G401 (cell line): ENCODE measurements at places on chromosomes 12 and 14.

DNA sequence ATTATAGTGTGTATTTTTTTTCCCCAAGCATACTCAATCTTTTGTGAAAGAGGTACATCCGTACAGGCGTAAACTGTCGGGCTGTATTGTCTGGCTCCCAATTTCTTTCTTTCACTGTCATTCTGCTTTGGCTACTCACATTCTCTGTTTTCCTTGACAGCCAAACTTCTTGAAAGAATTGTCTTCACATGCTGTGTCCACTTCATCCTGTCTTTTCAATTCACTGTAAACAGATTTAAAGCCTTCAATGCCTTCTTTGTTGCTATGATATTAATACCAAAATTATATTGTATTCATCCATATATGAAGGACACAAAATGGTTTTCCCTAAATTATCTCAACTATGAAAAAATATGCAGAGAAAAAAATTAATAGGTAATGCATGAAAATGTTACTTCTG lies 6.0 kb upstream of the ATP23 start:
- DNase-seq, result no peak

GRCh38 chr12:90292183-90292582 lies 583.5 kb upstream of the ATP2B1 start:
- DNase-seq, result no peak

GRCh38 chr14:23929136-23929535 lies 24.4 kb upstream of the DHRS4 start:
- DNase-seq, result no peak

DNA sequence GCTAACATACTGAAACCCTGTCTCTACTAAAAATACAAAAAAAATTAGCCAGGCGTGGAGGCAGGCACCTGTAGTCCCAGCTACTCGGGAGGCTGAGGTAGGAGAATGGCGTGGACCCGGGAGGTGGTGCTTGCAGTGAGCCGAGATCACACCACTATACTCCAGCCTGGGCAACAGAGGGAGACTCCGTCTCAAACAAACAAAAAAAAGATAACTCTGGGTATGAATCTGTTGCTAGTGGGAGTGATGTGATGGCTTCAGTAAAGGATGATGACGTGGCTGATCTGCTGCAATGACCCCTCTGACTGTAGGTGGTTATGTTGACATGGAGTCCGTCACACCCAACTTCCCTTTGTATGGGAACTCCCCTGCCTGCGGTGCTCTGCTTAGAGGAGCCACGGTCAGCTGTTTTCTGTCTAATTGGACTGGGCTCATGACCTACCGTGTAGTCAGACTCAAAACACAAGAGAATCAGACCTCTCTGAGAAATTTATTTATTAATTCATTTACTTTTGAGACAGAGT lies 59.1 kb upstream of the MED13L start:
- no peak for DNase-seq

GRCh38 chr12:114868995-114869834 lies 185.2 kb upstream of the TBX3 start:
- no peak for DNase-seq

DNA sequence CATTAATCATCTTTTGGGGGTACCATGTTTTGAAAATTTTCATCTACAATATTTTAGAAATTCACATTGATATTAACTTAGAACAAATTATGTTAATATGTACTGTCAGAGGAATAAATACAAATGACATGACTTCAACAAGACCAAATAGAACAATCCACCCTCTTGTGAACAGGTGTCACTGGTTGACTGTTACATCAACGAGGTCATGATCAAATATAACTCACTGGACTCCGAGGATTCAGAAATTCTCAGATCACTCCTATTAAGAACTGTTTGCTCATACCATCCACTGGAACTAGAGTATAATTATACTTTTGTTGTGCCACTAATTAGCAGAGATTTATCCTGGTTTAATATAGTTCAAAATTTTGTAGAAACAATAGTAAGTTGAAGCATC lies 318.8 kb downstream of the PRKD1 start:
- DNase-seq, result no peak

DNA sequence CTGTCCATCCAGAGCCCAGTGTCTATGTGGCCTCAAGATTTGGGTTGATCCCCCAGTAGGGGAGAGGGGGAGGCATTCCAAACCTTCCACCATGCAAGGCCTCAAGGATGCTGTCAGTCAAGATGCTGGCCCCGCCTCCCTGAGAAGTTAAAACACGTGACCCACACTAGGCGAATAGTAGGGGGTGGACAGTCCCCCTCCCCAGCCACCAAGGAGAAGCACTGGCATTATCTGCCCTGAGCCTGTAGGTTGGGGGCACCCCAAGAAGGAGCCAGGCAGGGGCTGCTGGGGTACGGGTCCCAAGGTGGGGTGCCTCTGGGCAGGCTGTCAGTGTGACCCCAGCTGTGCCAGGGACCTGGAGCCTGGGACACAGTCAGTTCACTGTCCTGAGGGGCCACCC lies 2.3 kb downstream of the SLC25A29 start:
- DNase-seq, result no peak

- peak; percentile 57 for DNase-seq
Measured at GRCh38 chr14:64937171-64937820, 5.2 kb downstream of the GPX2 start.

- DNase-seq, result no peak
Measured at GRCh38 chr12:52710730-52711129, 7.4 kb upstream of the KRT77 start.

DNA sequence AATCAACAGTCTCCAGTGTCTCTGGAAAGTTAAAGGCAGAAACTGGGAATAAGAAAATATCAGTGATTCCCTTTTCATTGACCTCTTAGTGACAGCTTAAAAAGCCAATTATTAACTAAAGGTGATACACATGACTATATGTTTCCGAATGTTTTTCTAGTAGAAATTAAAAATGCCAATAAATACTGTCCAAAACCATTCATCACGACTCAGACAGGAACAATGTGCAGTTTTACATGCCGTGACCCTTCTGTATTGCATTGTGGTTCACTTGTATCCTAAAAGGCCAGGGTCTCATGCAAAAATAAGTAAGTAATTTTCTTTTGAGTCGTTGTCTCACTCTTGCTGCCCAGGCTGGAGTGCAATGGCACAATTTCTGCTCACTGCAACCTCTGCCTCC lies 105.9 kb upstream of the TTC7B start:
- DNase-seq, result no peak

DNA sequence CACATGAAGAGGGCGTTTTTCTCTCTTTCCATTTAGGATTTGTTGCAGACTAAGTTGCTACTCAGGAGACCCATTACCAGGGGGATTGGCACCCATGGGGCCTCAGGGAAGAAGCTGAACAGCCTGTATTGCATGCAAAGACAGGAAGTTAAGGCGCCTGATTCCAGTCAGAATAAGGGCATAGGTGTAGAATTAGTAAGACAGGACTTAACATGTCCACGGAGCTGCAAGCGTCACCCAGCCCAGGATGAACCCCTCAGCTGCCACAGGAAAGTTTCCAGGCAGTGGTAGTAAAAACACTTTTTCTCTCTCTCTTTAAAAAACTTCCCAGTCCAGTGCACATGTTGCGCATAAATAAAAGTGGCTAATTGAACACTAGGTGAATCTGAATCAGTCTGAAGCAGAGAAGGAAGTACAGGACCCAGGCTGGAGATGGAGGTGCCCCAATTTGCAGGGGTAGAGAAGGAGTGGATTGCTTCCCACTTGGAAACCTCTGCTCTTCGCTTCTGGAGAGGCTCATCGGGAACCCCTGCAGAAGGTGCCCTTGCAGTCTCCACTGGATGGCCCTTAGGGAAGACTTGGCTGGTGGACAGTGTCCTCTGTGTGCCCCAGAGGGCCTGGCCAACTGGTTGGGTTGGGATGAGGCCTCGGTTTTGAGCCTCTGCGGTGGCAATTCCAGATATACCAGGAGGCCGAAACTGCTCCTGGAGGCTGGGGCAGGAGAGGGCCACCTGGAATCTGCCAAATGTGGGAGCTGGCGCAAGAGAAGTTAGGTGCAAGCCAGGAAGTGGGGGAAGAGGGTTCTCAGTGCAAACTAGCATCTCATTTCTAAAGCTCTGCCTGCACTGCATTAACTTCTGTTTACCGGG lies 10.7 kb upstream of the TBX3 start:
- DNase-seq, result no peak

GRCh38 chr12:117863002-117863709 lies 105.6 kb downstream of the KSR2 start:
- DNase-seq, result no peak

- peak; percentile 52 for DNase-seq
Measured at GRCh38 chr12:120439646-120440247, 1.8 kb downstream of the COX6A1 start.

DNA sequence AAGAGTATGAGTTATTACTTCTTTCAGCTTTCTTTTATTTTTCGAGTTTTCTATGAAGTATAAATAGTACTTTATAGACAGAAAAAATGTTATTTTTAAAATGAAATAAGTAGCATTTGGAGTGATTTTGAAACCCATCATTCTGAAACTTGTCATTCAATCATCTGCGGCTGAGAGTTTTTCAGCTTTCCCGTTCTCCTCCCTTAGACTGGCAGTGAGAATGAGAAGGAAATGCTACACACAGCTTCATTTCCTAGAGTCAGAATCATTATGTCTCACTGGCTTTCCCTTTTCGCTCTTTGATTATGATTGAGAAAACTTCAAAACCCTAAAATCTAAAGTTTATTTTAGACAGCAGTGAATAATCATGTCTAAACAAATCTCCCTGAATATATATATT lies 33.7 kb upstream of the GNPNAT1 start:
- no peak for DNase-seq

DNA sequence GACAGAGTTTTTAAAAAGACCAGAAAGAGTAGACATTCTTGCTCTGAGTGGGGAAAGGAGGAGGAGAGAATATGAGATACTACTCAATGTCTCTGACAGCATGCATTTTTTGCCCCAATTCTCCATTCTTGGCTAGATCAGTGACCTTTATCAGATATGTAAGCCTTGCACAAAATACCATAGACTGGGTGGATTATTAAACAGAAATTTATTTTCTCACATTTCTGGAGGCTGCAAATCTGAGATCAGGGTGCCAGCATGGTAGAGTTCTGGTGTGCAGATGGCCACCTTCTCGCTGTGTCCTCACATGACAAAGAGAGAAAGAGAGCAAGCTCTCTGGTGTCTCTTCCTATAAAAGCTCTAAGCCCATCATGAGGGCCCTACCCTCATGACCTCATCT lies 38.6 kb downstream of the ANKS1B start:
- no peak for DNase-seq

GRCh38 chr14:98959958-98960616 lies 311.9 kb downstream of the BCL11B start:
- DNase-seq, result no peak

GRCh38 chr14:38080696-38081095 lies 127.0 kb upstream of the SSTR1 start:
- DNase-seq, result no peak

GRCh38 chr14:66293533-66294105 lies 192.6 kb upstream of the CCDC196 start:
- no peak for DNase-seq

GRCh38 chr14:105891631-105892452 lies 365.5 kb downstream of the TMEM121 start:
- DNase-seq, result no peak

GRCh38 chr14:54676812-54677708 lies 110.1 kb downstream of the SAMD4A start:
- peak; percentile 68 for DNase-seq

DNA sequence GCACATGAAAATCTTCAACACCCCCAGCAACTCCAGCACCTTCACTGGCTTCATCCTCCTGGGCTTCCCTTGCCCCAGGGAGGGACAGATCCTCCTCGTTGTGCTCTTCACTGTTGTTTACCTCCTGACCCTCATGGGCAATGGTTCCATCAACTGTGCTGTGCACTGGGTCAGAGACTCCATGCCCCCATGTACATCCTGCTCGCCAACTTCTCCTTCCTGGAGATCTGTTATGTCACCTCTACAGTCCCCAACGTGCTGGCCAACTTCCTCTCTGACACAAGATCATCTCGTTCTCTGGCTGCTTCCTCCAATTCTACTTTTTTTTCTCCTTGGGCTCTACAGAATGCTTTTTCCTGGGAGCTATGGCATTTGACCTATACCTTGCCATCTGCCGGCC lies 11.5 kb upstream of the OR11G2 start:
- no peak for DNase-seq

DNA sequence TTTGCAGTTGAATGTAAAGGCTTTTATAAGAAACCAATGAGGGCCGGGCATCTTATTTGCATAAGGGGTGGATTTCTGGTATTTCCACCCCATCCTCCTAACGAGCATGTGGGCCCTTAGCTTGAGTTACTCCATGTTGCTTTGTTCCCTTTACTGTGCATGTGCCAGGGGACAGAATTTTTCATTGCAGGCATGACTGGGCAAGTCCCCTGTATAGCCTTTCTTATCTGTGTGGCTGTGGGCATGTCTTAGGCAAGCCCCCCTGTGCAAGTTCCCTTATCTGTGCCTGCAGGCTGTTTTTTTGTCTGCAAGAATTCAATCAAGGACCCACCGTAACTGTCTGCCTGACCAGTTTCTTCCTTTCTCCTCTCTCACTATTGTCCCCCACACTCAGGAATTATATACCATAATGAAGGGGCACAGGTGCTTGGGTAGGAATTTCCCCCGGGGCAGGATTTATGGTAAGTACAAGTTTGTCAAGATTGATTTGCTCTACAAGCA lies 152.2 kb upstream of the CNOT2 start:
- no peak for DNase-seq

- DNase-seq, result no peak
Measured at GRCh38 chr14:33499687-33500086, 451.2 kb downstream of the EGLN3 start.
